ENCODE measurements at places on chromosomes 6 and 20.

- DNase-seq, result peak; percentile 81
Observed at GRCh38 chr6:13303668-13304017, 24.7 kb downstream of the TBC1D7 start.

GRCh38 chr20:24736131-24736843 is 212.8 kb upstream of the CST7 start:
- DNase-seq, result peak; percentile 29

DNA sequence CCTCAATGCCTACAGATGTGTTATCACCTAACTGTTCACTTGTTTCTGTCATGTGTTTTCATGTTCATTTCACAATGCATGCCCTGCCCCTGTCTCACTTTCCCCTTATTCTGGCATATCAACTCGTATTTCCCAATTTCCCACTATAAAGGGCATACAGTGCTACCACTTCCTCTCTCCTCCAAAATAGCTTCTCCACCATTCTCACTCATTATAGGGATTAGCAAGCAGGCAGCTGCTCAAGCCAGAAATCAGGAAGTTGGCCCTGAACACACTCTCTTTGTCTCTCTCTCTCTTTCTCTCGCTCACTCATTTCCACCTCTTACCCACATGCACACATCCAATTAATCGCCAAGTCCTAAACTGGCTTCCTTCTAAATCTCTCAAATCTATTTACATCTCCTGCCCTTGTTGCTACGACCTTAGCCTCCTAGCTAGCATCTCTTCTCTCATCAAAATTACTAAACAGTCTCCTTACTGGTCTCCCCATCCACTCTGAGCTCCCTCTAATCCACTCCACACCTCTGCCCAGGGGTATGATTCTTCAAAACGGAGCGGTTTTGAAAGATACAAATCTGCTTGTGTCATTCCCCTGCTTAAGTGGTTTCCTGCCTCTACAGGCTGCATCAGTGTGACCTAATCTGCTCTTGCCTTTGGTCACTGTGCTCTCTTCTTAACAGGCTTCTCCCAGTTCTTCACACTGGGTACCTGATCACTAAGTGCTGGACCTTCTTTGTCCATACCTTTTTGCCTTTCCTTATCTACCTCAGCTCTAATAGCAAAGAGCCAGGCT is 196.2 kb downstream of the BTBD9 start:
- DNase-seq, result no peak

GRCh38 chr20:4439461-4439860 is 282.2 kb upstream of the PRND start:
- DNase-seq, result no peak

- no peak for DNase-seq
Observed at GRCh38 chr6:109296971-109297372, 85.3 kb downstream of the CD164 start.

GRCh38 chr6:85470023-85470410 is 20.1 kb downstream of the NT5E start:
- DNase-seq, result no peak

- peak; percentile 78 for DNase-seq
Observed at GRCh38 chr6:152161501-152161900, 354.0 kb downstream of the ESR1 start.

DNA sequence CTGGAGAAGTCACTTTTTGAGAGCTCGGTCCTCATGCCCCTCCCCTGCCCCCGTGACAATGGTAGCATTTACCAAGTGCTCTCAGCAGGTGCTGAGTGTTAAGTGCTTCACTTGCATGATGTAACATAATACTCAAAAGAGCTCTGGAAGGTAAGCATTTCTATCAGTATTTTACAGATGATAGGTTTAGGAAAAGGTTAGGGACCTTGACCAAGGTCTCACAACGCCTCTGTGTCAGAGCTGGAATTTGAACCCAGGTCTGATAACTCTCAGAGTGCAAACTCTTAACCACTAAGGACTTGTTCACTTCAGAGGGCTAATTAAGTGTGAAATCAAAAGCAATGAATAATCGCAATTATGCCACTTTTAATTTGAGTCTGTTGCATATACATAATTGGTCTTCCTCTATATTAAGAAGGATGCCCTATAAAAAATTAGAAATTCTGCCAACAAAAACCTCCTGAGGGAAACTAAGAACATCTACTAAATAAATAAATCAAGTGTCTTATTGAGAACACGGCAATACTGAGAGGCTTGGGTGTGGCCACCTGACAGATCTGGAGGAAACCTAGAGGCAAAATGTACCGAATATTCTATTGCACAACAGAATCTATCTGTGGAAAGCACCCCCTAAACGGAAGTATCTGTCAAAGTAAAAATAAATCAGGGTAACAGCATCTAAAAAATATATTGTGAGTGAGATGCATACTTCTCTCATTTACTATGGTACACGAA is 109.8 kb downstream of the BACH2 start:
- no peak for DNase-seq

Data from IMR-90 (cell line).